Stimulated activated CD8-positive, alpha-beta memory T cell treated with anti-CD3 and anti-CD28 coated beads, Interleukin-15, amount 100 ng/mL, for 1 hour (primary cell): ENCODE measurements at places on chromosomes 11 and 22.

DNA sequence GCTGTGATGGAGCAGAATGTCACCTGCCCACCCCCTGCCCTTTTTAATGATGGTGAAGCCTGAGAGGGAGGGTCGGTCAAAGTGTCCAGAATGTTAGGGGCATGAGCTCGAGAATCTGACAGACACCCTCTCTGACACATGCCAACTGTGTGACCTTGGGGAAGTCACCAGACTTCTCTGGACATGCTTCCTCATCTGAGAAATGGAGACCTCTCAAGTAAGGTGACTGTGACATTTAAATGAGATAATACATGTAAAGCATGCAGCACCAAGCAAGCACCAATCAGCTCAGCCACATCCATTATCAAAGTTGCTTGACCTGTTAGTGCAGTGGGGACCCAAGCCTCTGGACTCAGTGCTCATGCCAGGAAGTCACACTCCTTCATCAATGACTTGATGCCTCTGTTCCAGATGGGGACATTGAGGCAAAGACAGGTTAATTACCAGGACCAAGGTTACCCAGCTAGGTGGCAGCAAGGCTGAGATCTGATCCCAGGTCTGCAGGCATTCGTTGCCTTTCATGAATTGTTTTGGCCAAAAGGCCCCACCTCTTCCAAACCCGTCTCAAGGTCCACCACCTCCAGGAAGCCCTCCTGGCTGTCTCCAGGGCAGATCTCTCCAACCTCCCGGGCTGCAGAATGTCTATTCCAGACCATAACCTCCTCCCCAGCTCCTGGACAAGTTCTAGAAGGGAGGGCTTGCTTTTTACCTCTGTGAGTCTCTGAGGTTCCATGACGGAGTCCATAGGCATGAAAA, 38.8 kb upstream of the SYT7 start:
- no peak for DNase-seq

DNA sequence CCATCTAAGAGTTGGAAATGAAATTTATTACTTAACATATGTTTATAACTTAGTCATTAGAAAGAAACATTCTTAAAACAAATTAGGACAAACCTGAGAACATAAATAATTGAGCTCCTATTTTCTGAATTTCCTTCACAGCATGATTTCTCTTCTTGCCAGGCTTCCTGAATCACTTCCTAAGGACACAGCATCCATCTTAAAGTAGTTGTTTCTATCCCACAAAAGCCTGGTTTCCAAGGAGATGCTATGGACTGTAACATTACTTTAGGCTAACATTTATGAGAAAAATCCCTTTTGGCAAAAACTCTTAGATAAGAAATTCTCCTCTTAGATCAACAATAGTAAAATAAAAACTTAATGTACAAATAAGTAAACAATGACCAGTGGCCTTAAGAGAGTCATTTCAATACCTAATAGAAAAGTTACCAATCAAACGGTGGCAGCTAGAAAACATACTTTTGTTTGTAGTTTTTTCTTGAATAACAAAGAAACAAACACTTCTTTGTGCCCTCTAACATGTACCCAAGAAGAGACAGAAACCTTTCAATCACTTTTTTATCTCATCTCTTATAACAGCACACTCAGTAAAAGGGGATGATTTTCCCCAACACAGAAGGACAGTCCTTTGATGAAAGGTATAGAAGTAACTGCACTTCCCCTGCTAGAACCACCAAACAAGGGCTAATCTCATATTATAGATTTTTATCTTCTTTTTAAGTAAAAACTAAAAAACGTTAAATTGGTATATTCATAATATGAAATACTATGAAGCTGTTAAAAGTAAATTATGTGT, 74.5 kb downstream of the TTC28 start:
- no peak for DNase-seq

DNA sequence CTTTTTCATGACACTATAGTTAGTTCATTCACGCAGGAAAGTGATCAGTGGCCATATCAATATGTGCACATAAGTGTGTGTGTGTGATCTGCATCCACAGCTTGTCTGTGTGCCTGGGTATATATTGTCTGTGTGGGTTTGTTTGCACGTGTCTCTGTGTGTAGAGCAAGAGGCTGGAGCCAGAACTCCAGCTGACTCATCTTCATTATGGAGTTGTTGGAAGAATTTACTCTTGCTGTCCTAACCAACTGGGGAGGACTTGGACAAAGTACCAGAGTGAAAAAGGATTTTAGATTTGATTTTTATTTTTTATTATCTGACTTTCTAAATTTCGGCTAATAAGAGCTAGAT, 63.9 kb downstream of the TP53I11 start:
- no peak for DNase-seq

DNA sequence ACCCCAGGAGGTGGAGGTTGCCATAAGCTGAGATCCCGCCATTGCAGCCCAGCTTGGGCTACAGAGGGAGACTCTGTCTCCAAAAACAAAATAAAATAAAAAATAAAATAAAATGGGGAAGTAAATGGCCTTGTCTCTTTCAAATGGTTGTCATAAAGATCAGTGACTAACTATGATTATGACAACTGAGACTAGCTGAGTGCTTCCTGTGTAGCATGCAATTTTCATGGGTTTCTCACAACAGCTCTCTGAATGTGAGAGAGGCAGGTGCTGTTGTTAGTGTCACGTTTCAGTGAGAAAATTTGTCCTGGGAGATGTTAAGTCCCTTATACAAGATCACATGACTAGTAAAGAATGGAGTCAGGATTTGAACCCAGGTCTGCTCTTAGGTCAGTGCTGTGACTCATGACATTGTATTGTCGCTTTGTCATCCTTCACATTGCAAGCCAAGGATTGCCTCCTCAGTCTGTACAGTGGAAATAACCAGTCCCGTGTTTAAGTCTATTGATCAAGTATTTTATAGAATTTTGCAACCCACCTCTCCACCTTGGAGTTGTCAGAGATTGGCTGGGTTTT, 163.3 kb upstream of the CCDC90B start:
- no peak for DNase-seq

DNA sequence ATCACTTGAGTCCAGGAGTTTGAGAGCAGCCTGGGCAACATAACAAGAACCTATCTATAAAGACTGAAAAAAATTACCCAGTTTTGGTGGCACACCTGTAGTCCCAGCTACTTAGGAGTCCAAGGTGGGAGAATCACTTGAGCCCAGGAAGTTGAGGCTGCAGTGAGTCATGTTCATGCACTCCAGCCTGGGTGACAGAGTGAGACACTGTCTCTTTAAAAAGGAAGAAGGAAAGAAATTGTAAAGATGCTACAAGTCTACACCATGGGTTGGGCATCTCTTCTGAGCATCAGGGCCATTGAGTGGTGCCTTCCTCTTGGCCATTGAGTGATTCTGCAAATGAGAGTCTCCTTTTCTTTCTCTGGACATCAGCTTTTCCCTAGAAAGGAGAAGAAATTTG, 15.7 kb upstream of the MTMR3 start:
- DNase-seq, result no peak

DNA sequence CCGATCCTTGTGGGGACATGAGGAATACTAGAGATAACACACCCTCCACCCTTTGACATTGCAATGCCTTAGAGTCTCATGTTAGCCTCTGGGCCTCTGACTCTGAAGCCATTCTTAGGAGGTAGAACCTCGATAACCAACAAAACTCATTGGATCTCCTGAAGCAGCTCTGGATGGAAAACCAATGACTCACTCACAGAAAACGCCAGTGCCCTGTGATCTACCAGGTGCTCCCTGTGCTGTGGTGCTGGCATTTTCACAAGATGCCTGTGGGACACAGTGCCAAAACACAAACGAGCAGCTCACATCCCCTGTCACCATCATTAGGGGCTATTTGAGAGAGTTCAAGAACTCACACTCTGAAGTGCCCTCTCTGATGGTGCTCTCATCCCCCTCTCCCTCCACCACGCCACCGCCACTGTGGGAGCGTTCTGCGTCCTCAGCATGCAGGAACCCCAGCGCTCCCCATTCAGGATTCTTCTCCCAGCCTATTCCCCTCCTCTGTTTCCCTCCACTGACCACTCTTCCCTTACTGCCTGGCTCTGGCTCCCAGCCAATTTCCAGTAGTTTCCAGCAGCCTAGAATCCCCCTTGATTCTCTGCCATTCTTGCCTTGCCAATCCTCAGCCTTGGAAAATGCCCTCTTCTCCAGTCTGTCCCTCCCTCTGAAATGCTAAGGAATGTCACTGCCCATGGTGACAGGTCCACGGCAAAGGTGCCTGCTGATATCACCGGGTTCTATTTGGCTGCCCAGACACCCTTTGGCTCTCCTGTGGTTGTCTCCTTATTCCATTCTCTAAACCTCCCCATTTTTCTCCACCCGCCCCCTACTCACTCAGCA, 4.7 kb upstream of the POLD4 start:
- no peak for DNase-seq

- no peak for DNase-seq
These were observed 48.3 kb downstream of the RPUSD4 start for GRCh38 chr11:126163074-126163700.

- DNase-seq, result no peak
These were observed 63.9 kb downstream of the GAS2 start for GRCh38 chr11:22730319-22730718.

DNA sequence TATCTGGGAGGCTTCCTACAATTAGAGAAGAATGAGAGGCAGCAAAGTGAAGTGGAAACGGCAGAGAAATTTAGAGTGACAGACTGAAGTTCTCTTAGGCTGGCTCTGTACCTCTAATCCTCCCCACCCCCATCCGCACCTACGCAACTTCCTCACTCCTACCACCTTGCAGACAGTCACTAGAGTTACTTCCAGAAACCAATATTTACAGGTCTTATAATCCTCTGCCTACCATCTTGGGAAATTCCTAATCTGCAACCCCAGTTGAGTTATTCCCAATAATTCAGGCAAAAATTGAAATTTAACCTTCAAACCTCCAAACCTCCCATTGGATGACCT, 71.7 kb downstream of the PAK1 start:
- DNase-seq, result no peak

- DNase-seq, result no peak
These were observed 291.0 kb downstream of the BRD1 start for GRCh38 chr22:49536571-49537131.

DNA sequence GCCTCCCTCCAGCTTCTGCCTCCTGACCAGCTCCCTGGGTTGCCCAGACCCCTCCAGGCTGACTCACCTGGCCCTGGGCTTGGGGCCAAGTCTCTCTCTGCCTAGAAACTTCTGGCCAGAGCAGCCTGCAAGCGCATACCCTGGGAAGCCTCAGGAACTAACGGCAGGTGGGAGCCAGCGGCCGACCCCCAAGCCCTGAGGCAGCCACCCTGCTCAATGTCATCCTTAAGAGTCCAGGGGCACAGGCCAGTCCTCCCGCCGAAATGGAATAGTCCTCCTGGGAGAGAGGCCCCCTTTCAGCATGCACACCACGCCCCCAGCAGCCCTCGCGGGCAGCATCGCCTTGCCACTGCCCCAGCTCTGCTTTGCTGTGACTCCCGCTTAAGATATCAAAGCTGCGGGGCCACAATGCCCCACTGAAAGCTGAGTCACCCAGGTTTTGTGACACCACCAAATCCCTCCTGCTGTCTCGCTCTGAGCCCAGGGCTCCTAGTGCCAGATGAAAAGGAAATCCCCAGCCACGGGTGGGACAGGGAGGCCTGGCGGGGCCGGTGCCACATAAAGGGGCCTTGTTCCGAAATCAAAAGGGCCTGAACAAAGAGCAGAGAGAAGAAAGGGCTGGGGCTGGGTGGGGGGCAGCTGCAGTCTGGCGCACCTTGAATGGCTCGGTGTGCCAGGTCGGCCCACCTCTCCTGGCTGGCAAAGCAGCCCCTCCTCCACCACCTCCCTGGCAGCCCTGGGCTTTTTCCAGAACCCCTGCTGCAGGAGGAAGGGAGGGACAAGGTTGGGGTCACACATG, 21.4 kb upstream of the FGF3 start:
- DNase-seq, result no peak

- DNase-seq, result no peak
These were observed 18.4 kb upstream of the SMTN start for GRCh38 chr22:31062566-31063230.

DNA sequence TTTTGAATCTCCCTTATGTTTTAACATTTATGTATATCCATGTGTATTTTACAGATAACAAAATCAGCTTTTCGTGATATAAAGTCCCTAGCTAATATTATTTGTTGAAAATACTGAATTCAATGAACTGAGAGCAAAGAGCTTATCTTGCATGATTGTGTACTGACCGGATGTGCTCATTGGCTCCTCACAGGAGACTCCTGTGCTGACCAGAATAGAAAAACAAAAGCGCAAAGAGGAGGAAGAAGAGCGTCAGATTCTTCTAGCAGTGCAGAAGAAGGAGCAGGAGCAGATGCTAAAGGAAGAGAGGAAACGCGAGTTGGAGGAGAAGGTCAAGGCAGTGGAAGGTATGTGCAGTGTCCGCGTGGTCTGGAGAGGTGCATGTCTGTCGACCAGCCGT, 39.4 kb upstream of the SLC25A18 start:
- no peak for DNase-seq

GRCh38 chr11:93694109-93694508, 32.6 kb downstream of the CEP295 start:
- DNase-seq, result no peak

DNA sequence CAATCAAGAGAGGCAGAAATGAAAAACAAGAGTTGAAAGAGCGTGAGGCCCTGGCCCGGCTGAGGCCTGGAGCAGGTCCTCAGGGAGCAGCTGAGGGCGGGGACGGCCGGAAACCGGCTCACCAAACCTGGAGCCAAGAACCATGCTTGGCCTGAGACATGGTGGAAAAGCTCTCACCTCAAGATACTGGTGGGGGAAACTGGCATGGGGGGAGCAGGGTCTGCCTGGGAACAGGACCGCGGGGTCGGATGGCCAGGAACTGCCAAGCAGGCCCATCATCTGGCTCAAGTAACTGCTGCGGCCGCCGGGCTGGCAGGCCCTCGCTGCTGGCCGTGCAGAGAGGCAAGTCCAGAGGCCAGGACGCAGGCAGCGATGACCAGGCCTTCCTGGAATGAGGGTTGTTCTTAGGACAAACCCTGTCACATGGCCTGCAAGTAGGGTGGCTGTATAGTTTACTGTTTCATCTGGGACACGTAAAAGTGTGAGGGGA, 18.9 kb upstream of the WNT11 start:
- DNase-seq, result no peak

DNA sequence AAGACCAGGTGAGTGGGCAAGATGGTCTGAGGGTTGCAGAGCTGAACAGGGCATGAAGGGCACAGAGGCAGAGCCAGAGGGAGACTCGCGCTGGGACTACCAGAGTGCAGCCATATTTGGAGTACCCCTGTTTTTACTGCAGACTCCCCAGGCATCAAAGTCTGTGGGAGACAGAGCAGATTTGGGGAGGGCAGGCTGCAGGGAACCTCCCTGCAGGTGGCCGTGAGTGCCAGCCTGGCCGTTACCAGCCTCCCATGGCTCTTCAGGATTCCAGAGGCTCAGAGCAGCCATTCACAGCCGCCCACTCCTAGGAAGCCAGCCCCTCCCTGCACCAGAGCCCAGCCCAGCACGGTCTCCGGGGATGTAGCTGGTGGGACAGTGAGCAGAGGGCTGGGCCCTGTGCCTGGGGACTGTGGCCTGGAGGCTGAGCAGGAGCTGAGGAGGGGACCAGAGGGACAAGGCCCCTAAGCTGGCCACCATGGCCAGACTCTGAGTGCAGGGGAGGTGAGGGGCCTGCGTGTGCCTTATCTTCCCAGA, at the start of gene SEPTIN3:
TSS of gene SEPTIN3 (plus strand) at position 334 of the 537 bp plus-strand sequence. CDS start 2,050 bp downstream, outside the sequence.
- no peak for DNase-seq

- no peak for DNase-seq
These were observed 53.5 kb upstream of the MYEOV start for GRCh38 chr11:69240332-69241074.
